CMK (cell line): ENCODE measurements at places on chromosomes 5 and 9.

DNA sequence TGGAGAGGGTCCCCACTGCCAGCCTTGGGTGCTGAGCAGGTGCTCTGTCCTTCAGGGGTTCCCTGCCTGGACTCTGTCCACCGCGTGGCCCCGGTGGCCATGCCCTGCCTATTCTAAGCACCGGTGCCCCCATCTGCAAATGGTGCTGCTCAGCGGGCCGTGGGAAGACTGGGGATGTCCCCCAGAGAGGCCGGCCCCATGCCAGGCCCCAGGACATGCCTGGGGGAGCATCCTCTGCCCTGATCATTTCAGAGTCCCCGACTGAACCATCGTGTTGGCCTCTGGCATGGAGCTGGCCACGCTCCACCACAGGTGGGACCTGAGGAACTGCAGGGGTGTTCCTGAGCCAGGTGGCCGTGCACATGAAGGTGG, 64.7 kb downstream of the RXRA start:
- DNase-seq = no peak

DNA sequence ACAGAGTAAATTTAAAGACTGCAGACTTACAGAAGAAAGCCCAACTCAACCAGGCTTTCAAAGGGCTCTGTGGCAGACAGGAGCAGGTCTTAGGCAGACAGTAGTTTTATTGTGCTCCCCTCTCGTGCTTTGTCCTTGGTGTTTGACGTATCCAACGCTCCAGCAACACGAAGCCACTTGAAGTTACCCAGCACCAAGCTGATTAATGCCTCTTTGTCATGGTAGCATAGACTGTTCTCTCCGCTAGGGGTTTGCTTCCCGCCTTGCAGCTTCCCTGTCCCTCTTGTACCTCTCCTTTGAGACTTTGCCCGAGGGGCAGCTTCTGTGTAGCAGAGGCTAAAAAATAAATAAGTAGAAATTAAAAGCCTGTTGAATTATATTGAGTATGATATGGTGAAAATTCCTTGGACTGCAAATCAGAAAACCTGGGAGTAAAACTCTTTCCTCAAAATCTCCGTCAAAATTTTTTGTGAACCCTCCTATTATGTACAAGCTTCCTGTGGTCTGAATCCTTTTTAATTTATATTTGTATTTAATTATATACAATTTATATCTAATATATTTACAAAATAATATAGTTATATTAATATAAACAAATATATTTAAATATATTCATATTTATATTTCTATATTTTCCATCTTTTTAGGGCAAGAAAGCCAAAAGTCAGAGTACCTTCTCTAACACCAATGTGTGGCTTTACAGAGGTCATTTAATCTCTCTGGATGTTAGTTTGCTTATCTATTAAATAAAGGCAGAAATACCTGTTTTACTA, 405.4 kb downstream of the DMAC1 start:
- DNase-seq = no peak

DNA sequence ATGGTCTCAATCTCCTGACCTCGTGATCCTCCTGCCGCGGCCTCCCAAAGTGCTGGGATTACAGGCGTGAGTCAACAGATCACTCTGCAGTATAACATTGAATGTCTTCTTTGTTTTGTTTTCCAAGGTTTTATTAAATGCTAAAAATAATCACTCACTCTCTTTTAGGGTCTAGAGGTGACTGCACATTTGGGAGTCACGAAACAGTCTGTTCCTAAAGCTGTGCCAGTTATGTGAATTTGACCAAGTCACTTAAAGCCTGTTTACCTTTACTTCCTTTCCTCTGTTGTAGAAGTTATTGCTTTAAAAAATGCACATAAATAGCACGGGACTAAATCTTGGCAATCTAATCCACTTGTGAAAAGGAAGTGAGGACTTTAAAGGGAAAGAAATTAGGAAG, 304.9 kb upstream of the PTGER4 start:
- DNase-seq = no peak

GRCh38 chr9:27538647-27539046, 9.0 kb upstream of the MOB3B start:
- no peak for DNase-seq

- DNase-seq = no peak
Measured at GRCh38 chr5:175623088-175623487, 34.8 kb upstream of the HRH2 start.

DNA sequence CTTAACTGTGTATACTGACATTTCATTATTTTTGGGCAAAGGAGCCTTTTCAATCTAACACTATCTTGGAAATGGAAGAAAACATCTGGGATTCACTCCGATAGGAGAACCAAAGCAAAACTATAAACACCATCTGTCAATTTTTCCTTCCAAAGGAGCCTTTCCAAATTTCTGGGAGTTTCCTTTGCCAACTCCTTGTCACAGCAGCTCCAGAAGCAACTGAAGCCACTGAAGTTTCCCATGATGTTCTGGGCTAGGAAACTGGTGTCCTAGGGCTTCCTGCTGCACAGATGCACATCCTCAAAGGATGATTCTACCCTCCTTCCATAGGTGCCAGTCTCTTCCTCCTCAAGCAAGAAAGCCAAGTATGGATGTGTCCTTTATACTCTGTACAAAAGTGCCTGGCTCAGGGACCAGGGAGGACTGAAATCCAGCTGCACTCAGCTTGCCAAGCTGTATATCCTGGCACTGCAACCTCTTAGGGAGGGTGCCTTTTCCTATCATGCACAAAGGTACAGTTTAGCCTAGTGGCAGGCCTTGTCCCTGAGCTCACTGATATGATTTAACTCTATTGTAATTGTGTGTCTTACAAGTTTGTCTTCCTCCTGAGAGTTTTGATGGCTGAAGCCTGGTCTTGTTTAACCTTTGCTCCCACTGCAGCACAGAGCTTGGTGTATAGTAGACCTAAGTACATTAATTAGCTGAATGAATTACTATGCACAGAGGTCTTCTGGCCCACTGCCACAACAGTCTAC, 8.4 kb upstream of the UBAP1 start:
- DNase-seq = no peak

- no peak for DNase-seq
Measured at GRCh38 chr9:18928711-18929110, 104.3 kb downstream of the SAXO1 start.

GRCh38 chr5:147805030-147805454, 22.5 kb upstream of the JAKMIP2 start:
- peak; percentile 22 for DNase-seq

GRCh38 chr5:54703133-54703532, 185.6 kb downstream of the SNX18 start:
- no peak for DNase-seq

DNA sequence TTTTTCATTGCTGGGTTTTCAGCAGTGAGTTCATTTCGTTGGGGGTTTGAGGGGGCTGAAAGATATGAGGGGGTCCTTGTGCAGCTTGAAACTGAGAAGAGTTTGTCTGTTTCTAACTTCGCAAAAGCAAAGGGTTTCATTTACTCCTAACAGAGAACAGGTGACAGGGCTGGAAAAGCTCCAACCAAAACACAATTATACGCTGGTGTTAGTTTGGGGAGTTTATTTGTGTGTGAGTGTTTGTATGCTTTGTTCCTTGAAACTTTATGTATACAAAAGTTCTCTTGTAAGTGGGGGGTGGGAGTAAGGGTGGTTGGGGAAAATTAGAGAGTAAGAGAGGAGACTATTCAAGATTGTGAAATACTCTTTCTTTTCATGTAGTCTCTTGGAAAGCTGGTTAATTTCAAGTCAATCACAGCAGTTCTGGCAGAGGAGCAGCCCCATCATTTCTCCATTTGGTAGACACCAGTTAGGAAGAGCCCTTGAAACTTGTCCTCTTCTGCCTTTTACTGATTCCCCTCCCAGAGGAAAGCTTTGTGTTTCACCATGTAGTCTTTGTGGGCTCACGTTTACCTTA, 881 bp downstream of the TNFAIP8 start:
- no peak for DNase-seq
